ENCODE measurements at places on chromosomes 1 and 21.
A peak's percentile ranks its signal among the peaks of the same experiment; 100 is the strongest.

- DNase-seq = peak; percentile 63
These were observed 44.6 kb upstream of the BCL9 start for GRCh38 chr1:147496571-147497210.

GRCh38 chr1:28577738-28578536, 14.1 kb upstream of the RAB42 start:
- DNase-seq = no peak

DNA sequence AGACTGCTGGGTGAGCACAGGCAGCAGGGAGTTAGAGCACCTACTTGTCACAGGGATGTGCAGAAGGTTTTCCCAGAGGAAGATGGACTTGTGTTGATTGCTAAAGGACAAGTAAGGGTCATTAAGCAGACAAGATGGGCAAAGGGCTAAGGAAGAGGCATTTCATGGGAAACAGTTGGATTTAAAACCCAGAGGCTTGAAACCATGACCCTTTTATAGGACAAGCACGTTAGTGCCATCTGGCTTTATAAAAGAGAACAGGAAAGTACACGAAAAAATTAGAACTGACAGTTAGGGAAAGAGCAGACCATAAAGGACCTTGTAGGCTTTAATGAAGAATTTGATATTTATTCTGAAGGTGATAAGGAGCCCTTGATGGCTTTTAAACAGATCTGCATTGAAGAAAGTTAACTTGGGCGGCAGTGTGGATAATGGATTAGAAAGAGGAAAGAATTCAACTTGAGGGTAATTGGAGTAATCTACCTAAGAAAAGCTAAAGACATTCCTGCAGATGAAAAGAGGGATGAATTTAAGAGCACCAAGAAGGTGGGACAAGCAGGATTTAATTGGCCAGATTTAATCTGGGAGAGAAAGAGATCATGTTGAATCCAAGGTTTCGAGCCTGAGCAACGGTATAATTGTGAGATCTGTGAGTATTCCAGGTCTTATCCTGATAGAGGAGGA, 68.6 kb downstream of the ZC3H11B start:
- DNase-seq = no peak

DNA sequence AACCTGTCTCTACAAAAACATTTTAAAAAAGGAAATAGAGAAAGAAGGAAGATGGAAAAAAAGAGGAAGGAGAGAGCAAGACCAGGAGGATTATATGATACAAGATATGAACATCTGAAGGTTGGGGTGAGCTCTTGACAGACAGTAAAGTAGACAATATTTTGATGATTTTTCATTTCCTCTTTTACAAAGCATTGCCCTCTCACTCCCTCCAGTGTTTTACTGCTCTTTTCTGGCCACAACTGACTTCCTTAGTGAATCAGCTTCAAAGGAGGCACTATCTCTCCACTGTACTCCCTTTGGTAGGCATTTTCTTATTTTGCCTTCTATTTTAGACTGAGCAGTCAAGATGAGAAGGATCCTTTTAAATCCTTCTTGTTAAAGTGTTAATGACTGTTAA, 296.7 kb downstream of the KCTD3 start:
- no peak for DNase-seq

DNA sequence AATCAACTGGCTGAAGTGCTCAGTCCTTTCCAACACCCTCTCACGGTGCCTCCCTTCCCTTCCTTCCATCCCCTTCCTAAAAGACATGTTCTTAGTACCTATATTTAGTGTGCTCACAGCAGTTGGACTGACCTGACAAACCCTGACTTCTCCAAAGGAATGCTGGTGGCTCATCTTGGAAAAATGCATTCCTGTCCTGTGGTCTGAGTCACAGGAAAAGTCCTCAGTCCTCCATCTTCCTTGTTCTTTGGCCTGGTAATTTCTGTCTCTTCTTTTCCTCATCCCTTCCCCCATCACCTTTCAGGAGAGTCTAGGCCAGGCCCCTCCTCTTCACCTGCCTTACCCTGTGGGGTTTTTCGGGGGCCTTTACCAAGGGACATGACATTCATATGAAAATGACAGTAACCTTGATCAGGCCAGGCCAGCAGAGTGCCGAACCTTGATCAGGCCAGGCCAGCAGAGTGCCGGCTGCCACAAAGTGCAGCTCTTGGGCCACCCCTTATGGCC, 7.2 kb downstream of the ATP1B1 start:
- DNase-seq = peak; percentile 88

DNA sequence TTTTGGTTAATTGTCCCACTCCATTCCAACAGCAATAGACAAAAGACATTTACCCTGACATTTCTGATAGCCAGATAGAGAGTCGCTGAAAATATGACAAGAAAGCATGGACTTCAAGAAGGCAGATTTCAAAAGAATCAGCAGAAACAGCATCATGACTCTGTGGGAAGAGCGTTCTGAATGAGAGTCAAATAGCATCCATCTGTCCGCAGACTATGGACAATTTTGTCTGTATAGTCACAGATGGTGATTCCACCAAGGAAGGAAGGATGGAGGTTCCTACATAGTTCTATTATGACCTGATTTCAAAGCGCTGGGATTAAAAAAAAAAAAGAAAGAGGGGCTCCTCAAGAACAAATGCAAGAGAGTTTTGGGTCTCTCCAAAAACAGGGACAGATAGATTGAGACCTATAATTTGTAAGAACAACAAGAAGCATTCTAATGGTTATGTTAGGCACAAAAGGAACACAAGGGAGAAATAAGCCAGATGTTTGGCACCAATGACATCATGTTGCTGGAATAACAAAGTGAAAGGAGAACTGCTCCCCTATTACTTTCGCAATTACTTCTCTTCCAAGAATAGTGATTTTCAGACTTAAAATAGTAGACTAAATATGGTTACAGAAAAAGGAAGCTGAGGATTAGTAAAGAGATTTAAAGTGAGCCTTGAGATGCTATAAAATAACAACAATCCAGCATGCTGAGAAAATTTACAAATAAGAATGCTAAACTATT, 28.5 kb downstream of the NIBAN1 start:
- DNase-seq = no peak

DNA sequence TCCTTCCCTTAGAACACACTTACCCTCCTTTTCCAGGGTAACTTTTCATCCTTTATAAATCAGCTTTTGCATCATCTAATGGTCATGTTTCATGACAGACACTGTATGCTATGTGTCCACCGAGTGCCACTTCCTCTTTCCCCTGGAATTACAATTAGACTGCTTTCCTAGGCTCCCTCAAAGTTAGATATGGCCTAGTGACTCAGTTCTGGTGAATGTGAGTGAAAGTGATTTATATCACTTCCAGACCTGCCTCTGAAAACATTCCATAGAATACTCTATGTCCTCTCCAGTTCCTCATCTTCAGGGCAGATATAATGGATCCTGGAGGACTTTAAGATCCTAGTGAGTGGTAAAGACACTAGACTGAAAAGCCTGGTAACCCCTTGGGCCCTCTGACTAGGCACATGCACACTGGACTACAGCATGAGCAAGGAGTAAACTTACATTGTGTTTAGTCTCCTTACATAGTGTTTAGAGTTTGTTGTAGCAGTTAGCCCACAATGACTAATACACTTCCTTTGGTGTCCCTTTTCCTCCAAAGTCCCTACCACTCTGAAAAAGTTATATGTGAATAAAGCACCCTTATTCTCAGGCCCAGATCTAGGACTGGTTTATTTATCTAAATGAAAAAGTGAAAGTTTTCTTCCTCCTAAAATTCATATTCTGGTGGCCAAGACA, 59.3 kb downstream of the GPR88 start:
- peak; percentile 98 for DNase-seq

DNA sequence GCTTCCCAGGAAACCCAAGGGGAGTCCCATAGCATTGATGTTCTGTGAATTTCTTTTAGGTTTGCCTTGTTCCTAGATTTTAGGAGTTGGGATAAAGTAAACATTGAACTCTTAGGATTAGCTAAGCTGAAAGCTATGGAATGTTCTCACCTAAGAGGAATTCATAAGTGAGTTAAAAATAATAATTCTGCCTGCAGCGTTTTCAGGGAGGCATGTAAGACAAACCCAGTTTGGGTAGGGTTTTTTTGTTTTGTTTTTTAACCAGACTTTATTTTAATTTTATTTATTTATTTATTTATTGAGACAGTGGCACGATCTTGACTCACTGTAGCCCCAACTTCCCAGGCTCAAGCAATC, 28.9 kb upstream of the CD101 start:
- no peak for DNase-seq

- DNase-seq = no peak
These were observed 2.7 kb upstream of the MYCBP start for GRCh38 chr1:38875811-38876210.

GRCh38 chr1:86429835-86430234, 5.9 kb downstream of the CLCA2 start:
- peak; percentile 90 for DNase-seq

GRCh38 chr1:213737398-213738035, 250.3 kb upstream of the PROX1 start:
- no peak for DNase-seq

GRCh38 chr1:27152829-27153548, 1.9 kb downstream of the SLC9A1 start:
- no peak for DNase-seq

DNA sequence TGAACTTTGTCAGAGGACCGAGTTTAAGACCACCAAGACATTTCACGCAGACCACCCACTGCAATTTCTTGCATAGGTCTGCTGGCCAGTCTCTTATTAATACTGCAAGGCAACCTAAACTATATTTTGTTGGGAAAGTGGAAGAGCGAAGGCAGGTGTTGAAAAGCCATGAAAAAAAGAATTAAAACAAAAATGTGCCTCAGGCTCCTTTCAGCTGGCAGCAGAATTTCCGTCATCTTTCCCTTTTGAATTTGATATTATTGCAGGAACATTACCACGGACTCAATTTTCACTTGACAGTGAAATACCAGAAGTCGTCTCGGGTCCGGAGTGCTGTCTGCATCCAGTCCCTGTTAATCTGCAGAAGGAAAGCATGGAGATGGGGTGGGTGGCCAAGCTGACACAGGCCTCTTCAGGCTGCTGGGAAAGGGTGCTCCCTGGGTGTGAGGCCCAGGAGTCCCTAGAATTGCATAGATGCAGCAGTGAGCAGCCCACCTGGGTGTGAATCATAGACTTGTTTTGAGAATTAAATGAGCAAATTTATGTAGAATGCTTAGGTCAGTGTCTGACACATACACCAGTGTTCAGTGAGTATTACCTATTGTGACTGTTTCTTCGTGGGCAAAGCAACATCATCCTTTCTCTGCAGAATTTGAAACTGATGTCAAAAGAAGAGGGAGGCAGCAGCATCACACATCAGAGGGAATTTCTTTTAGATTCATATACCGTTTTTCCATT, 150.7 kb downstream of the PBX1 start:
- no peak for DNase-seq

GRCh38 chr1:242530761-242531160, 6.3 kb upstream of the PLD5 start:
- no peak for DNase-seq

GRCh38 chr1:65258106-65258505, 51.2 kb upstream of the DNAJC6 start:
- DNase-seq = no peak

DNA sequence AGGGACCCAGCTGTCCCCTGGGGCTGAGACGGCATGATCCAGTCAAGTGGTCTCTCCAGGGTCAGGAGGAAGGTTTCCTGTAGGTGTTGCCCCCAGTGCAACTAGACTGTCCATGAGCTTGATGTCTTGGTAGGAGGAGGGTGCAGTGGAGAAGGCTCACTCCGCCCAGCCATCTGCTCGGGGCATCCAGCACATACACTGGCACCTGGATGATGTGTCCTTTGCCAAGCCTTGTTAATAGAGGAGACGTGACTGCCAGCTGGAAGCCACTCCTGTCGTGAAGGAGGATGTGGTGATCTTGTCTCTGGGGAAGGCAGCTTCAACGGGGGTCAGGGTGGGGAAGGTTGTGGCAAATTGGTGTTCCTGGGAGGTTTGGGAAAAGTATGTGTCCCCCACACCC, 6.2 kb downstream of the DISP3 start:
- DNase-seq = no peak

- DNase-seq = no peak
These were observed 25.6 kb downstream of the AK2 start for GRCh38 chr1:33010932-33011731.

DNA sequence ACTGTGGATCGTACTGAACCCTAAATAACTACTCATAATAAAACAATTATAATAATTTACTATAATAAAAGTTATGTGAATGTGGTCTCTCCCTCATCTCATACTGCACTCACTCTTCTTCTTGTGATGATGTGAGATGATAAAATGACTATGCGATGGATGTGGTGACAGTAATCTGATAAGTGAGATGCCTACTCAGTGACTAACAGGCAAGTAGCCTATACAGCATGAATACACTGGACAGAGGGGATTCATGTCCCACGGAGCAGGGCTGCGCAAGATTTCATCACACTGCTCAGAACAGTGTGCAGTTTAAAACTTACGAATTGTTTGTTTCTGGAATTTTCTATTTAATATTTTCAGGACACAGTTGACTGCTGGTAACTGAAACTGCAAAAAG, 304.0 kb downstream of the DUSP10 start:
- DNase-seq = no peak

GRCh38 chr1:89221341-89221740, 22.6 kb upstream of the GBP4 start:
- DNase-seq = no peak

GRCh38 chr1:223233019-223233409, 90.0 kb upstream of the TLR5 start:
- DNase-seq = no peak

GRCh38 chr1:14612256-14612655, 13.8 kb downstream of the KAZN start:
- DNase-seq = no peak

- no peak for DNase-seq
These were observed 18.2 kb downstream of the PRRX1 start for GRCh38 chr1:170682169-170682568.

DNA sequence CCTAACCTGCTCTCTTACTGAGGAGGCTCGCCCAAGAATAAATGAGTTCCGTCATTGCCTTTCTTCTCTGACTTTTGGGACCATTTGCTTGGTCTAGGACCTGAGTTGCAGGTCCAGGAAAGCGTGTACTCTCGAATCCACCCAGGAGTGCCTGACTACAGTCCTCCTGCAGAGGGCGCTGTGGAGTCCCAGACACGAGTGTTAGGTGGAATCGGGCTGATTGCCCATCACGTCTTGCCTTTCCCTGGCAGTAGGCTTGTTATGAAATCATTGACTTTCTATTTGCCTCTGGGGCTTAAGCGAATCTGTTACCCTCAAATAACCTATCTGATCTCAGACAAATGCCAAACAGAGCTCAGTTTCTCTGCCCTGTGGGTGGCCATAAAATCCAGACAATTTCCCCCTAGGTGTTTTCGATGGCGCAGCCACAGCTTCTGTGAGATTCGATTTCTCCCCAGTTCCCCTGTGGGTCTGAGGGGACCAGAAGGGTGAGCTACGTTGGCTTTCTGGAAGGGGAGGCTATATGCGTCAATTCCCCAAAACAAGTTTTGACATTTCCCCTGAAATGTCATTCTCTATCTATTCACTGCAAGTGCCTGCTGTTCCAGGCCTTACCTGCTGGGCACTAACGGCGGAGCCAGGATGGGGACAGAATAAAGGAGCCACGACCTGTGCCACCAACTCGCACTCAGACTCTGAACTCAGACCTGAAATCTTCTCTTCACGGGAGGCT, at the start of gene IL20:
Gene IL20, plus strand, starts transcription at position 685 of the 733 bp plus-strand sequence. CDS start 230 bp downstream, outside the sequence.
- peak; percentile 37 for DNase-seq

Measured in kidney capillary endothelial cell (primary cell).